ENCODE measurements at places on chromosomes 12 and 14.

DNA sequence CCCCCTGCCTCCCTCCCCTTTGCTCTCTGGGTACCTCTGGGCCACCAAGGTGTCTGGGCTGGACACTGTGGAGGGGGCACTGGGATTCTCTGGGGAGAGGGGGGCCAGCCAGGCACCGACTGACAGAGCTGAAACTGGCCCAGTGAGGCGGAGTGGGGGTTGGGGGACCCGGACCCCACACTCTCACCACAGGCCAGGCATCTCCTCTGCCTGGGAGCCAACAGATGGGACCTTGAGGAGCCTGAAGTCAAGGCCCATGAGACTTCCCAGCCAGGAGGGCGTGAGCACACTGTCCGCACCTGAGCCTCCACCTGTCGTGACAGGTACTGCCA is 39.8 kb upstream of the PPP1R13B start:
- no peak for DNase-seq

- no peak for DNase-seq
Measured at GRCh38 chr12:2163177-2163941, 110.6 kb downstream of the CACNA1C start.

DNA sequence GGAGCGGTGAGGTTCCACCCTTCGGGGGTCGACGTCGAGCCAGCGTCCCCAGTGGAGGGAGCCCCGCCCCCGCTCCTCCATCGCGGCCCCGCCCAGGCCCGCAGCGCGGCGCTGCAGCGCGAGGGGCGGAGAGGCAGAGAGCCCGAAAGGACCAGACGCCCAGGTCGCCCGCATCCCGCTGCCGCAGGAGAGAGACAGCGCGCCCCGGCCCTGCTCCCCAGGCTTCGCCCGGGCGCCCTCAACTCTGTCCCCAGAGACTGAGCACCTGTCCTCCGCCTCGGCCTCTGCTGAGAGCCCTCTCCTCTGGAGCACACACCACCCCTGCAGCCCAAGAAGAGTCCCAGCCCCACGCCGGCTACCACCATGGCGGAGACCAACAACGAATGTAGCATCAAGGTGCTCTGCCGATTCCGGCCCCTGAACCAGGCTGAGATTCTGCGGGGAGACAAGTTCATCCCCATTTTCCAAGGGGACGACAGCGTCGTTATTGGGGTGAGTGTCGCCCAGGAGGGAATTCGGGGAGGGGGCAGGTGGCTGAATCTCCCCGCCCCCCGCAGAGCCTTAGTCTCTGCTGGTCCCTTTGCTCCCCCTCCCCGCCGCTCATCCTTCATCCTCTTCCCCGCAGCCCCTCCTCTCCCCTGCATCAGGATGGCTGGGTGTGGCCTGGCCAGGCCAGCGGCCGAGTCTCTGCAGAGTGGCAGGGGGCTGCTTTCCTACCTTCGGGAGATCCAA is at the start of gene KIF5A:
Gene KIF5A (plus strand): TSS at position 136 of the 732 bp plus-strand sequence. CDS start 228 bp downstream, at position 364.
- peak; percentile 30 for DNase-seq

- no peak for DNase-seq
Measured at GRCh38 chr12:132163041-132163910, 19.0 kb downstream of the NOC4L start.

DNA sequence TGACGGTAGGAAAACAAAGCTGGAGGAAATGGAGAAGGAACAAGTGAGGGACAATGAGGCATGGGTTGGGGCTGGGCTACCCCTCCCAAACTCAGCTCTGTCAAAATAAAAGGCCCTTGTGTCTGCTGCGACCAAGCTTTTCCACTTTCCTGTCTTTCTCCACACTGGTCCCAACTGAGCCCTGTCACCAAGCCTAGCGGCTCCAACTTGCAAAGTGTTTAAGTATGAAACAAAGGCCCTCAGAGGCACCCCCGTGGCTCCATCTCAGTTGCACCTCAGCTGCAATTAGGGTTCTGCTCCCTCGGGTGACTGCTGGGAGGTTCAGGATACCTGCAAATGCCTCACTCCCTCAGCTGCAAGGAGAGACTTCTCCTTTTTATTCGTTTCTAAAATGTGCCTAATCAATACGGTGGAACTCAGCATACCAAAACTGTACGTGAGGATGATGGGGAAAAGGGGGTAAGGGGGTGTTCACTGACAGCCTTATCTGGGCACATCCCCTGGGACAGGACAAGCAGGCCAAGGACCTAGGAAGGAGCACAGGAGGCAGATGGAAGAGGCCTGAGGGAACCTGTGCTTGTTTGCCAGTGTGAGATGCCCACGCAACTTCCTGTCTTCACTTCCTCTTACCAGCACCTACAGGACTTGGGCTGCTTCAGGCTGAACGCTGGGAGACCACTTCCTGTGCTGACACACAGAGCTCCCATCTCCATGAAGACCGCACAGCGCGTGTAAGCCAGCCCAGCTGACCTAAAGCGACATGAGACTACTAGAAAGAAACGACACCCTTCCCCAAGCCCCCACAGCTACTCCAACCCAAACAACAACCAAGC is 8.9 kb downstream of the VAMP1 start:
- no peak for DNase-seq

DNA sequence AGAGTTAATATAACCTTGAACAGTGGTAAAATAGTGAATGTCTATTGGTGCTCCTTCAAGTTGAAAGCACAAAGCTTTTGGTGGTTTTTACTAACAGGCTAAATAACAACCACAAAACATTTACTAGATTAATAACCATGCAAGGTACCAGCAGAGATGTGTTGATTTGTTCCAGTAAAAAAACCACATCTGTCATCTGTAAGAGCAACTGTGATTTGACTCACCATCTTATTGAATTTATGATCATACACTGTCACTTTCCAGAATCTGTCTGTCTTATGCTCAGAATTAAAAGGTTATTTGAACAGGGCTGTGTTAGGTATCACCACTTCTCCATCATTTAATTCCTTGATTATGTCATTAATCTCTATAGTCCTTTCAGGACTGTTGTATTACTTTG is 107.0 kb upstream of the PTHLH start:
- no peak for DNase-seq

- DNase-seq: no peak
Measured at GRCh38 chr14:74771399-74771798, 8.3 kb downstream of the YLPM1 start.

DNA sequence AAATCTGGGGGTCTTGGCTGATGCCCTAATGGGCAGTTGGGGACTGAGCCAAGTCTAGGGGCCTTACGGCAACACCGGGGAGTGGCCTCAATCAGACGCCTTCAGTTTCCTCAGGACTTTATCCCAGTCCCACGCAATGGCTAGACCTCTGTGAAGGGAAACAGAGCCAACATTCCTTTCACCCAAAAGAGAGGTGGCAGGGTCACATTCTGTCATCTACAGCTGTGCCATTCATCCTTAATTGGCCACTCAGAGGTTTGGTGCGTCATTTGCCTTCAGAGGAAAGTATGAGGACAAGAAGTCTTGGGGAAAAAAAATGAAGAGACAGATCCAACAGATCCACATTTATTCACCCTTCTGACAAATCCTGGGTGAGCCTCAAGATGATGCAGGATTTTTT is 166.9 kb upstream of the AVPR1A start:
- DNase-seq: no peak

DNA sequence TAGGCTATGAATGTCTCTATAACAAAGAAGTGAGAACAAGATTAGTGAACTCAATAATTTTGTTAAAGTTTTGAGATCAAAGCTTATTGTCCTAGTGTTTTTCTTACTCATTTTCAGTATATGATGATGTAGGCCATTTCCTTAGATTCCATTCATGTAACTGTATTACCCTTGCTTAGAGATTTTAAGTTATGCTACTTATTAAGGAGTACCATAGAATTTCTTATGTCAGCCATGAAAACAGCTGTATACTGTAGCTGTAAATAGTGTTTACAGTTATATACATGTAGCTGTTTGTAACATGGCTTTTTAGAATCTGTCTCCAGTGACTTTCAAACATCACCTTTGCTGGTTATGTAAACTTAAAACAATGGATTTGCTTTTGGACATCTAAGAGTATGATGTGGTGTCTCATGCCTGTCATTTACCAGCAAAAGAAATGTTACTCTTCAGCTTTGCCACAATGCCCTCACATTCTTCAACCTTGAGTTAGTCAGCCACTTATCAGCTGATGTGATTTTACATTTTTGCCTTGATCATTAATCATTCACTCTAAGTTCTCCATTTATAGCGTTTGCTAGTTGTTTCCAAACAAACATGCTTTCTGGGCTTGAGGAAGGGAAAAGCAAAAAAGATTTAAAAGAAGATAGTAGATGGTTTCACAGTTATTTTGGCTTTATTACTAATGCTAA is 55.5 kb downstream of the SLC16A7 start:
- no peak for DNase-seq

- peak; percentile 23 for DNase-seq
Measured at GRCh38 chr12:117367006-117367638, 5.7 kb upstream of the NOS1 start.

DNA sequence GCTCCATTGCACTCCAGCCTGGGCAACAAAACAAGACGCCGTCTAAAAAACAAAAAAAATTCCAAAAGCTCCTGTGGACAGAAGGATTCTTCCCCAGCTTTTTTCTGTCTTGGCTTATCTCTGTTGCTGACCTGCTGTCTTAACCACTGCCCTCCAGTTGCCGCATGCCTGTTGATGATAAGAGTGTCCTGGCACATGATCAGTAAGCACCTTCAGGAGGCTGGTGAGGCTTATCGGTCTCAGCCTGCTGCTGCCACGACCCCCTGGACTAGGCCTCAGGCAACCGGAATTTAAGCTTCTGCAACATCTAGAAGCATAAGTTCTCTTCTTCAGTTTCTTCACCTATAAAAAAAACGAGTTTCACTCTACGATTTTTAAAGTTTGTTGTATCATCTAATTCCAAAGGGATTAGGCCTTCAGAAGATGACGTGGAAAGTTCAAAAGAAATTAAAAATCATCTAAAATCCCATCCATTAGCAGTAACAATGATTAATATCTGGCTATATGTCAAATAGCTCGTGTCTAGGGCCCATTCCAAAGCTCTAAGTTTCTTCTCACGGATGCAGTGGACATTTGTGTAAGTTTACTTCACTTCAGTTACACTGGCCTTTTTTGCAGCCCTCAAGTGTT is 46.4 kb downstream of the RESF1 start:
- no peak for DNase-seq

DNA sequence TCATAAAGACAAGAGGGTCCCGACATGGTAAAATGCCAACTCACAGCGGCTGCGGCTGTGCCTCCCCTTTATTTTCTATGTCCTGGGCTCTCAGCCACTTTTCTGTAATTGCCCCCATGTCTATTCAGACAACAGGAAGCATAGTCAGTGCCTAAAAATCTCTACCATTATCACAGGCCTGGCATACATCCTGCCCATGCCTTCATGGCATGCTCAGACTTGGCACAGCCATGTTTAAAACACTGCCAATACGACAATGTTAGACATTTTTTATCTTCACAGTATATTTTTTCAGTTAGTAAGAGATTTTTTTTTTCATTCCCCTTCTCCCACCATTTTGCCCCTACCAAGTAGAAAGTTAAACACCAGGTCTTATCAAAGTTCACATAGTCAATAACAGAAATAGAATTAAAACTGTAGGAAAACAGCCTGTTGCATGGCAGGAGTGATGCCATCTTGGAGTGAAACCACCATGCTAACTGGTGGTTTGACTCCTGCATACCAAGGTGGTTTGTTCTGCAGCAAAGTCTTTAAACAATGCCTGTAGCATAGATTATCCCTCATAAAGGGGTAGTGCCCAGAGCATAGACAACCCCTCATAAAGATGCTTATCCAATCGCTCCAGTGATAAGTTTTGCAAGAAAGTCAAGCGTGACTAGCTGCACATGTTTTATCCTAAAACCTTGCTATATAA is 18.9 kb upstream of the CERS5 start:
- DNase-seq: no peak

DNA sequence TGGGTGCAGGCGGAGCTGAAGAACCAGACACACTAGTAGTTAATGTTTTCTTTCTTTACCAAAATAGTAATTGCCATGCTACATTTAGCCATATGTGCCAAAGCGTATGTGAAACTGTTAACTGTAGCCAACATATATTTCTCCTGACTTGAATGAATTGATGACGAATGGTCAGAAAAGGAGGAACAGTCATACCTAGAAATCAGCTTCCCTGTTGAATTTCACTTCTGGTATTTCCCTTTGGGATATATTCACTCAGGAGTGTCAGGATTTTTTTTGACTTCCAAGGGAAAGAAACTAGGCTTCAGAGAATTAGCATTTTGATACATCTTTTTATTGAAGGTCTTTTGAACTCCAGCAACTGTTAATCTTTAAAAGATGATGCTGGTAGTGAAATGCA is 87.0 kb downstream of the ERC1 start:
- no peak for DNase-seq

- DNase-seq: no peak
Measured at GRCh38 chr14:71960494-71961353, 28.5 kb downstream of the RGS6 start.

DNA sequence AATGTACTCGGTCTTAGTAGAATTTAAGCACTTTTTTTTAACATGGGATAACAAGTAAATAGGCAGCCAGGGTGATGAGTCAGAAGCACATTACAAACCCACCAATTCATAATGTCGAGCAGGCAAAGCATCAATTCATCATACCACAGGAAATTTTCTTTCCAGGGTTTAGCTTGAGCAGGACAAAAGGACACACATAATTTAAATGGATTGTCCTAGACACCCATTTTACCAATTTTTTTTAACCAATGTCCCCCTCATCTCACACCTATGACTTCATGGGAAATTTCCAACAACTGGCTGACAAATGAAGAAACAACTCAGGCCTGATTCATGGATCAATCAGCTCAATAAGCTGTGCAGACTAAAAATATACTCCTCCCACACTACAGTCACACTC is 58.8 kb upstream of the FOXG1 start:
- DNase-seq: no peak

DNA sequence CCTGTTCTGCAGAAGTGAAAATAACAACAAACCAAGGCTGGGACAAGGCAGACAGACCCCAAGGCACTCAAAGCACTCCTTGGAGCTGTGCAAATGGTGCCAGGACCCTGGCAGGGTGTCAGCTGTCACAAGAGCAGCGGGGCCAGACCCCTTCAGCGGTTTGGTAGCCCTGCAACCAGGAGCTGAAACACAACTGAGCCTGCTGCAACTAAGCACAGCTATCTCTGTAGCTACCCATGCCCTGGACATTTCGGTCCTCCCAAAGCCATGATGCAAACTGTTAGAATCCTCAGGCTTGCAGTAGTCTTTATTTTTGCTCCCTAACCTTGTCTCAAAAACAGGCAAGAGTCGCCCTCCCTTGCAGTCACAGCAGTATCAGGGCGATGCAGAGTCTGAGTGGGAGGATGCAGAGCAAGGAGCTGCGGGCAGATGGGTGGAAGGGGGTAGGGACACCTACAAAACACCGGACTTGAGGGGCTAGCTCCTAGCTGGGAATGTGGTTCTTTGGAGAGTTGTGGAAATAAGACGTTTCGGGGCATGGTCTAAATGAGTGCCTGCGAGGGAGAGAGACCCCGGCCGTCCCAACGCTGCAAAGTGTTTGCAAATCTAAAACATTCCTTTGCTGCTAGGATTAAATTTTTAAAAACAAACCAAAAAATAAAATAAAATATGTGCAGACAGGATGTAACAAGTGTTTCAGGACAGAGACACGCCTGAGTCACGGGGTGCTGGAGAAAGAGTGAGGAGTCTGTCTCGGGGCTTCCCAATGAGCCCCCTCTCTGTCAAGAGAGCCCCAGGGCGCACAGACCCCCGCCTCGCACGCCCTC is 1.0 kb downstream of the NUAK1 start:
- DNase-seq: no peak
